LoVo (cell line): ENCODE measurements at places on chromosomes 5 and 9.

- DNase-seq, result peak; percentile 72
Measured at GRCh38 chr5:9207817-9208418, 338.0 kb downstream of the SEMA5A start.

- DNase-seq, result no peak
Measured at GRCh38 chr9:89749500-89750116, 144.8 kb downstream of the GADD45G start.

DNA sequence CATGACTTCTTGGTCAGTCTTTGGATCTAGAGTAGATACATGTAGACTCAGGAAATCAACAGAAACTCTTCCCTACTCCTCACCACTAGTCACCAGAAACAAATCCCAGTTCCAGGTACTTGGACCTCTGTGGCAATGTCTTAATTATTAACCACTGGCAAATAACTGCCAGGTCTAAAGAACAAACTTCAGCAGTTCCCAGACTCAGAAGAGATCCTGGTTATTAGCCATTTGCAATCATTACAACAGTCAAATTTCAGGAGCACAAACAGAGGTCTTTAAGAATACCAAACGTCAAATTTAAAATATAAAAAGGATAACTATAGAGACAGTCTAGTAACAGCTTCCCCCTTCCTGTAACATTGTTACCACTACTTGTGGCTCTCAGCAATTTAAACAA is 10.2 kb downstream of the DIAPH1 start:
- peak; percentile 22 for DNase-seq

GRCh38 chr5:32565145-32565544 is 20.2 kb upstream of the SUB1 start:
- no peak for DNase-seq

- no peak for DNase-seq
Measured at GRCh38 chr9:88503081-88503844, 31.7 kb upstream of the NXNL2 start.

GRCh38 chr9:95305770-95306492 is 11.6 kb downstream of the FANCC start:
- DNase-seq, result no peak

DNA sequence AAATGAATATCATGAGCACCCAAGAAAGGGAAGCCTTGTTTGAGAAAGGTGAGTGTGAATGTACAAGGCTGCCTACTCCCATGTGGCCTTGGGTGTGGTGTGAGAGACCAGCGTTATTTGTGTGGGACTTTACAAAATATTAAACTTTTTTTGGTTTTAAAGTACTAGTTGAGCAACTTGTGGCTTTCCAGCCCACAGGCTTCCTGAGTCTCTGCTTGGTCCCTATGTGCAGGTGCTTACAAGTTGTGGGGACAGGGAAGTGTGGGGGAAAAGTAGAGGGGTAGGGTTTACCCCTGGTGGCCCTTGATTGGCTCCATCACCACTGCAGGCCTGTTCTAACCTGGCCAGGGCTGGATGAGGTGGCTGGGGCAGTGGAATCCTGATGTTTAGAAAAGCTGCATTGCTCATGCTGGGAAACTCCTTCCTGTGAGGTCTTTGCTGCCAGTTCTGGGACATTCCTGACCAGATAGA is 19.7 kb downstream of the PTTG1 start:
- DNase-seq, result no peak

DNA sequence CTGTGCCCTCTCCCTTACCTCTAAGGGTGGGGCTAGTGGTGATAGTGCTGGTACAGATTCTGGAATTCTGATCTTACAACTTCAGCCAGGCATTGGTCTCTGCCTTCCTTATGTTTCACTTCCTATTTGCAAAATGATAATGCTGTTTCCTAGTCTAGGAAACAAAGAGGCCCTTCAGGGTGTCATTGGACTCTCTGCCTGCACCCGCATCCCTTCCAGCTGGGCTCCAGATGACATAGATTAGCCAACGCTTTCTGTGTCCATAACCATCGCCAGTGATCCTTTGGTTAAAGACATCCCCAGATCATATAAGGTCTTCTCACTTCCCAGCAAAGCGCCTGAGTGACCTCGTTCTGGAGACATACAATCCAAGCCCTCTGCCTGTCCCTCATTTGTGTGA is 180.7 kb downstream of the ERCC6L2 start:
- DNase-seq, result no peak

GRCh38 chr5:120848883-120849282 is 384.8 kb downstream of the PRR16 start:
- no peak for DNase-seq

GRCh38 chr9:90773617-90774016 is 28.0 kb upstream of the SYK start:
- no peak for DNase-seq

- DNase-seq, result no peak
Measured at GRCh38 chr9:132055756-132056155, 23.9 kb downstream of the MED27 start.

DNA sequence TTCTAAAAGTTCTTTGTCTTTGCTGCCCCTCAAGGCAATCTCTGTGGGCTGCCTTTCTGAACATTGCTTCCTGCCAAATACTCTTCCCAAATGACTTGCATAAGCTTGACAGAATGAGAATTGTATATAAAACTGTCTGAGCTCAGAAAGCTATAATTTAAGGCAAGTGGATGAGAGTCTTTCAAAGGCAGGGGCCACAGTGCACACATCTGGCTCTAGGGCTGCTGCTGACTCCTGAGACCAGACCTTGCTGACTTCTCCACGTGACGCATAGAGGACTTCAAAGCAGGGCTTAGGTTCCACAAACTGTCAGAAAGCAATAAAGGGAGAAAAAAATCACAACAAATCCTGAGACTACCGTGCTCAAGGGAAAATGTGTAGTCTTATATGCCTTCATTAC is 79.4 kb upstream of the DIRAS2 start:
- DNase-seq, result no peak

DNA sequence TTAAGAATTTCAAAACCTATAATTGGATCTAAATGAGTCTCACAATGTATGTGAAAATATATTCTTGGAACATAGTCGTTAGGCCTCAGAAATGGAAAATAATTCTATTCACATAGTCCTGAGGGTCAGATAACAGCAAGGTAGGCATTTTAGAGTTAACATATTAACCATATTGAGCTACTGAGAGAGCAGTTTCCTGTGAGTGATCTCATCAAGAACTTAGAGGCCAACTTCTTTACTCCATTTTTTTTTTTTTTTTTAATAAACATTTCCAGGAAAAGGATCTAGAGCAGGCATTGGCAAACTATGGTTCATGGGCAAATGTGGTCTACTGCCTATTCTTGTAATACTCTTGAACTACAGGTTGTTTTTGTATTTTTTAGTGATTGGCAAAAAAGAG is 26.6 kb downstream of the RAB24 start:
- DNase-seq, result no peak

DNA sequence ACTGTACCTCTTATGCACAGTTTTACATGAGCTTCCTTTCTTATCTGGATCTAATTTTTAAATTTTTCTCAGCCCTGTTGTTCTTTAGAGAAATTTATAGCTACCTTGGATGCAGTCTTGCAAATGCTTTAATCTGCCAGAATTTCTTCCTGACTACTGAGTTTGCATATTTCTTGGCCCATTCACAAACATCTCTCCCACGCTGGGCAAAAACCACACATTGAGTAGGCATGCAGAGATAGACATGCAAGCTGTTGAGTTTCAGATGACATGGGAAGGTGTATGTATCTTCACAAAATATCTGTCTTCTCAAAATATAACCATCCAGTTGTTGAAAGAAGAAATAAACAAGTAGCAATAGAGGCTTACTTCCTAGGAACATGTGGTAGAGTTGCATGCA is 101.2 kb downstream of the PARP8 start:
- DNase-seq, result no peak
